IgD-negative memory B cell (primary cell): ENCODE measurements at places on chromosomes 7 and 10. TPM values are rescaled to one million over a fixed set of nuclear protein-coding genes. Genes with fewer than 3 reads are reported as not detected.

The ZNF239 gene
- 1.5 TPM for polyA plus RNA-seq

The GBX1 gene
- not detected for polyA plus RNA-seq

The DYDC1 gene
- not detected for polyA plus RNA-seq

The GPR85 gene
- polyA plus RNA-seq, result not detected

The ERVW-1 gene
- polyA plus RNA-seq, result 0.06 TPM

The UNCX gene
- not detected for polyA plus RNA-seq

The COBL gene
- polyA plus RNA-seq, result not detected

The HMX3 gene
- polyA plus RNA-seq, result not detected

The BCCIP gene
- polyA plus RNA-seq, result 70.0 TPM

The PCLO gene
- not detected for polyA plus RNA-seq

The PRF1 gene
- polyA plus RNA-seq, result 24.3 TPM

The PDSS1 gene
- polyA plus RNA-seq, result 2.8 TPM

The FZD1 gene
- polyA plus RNA-seq, result 0.23 TPM

The NCAPG2 gene
- polyA plus RNA-seq, result 2.0 TPM

The CALHM3 gene
- polyA plus RNA-seq, result not detected

The GIMAP1 gene
- 3.0 TPM for polyA plus RNA-seq

The THNSL1 gene
- 5.0 TPM for polyA plus RNA-seq
